Suppressor macrophage (primary cell): ENCODE measurements at places on chromosomes 1 and 21.

DNA sequence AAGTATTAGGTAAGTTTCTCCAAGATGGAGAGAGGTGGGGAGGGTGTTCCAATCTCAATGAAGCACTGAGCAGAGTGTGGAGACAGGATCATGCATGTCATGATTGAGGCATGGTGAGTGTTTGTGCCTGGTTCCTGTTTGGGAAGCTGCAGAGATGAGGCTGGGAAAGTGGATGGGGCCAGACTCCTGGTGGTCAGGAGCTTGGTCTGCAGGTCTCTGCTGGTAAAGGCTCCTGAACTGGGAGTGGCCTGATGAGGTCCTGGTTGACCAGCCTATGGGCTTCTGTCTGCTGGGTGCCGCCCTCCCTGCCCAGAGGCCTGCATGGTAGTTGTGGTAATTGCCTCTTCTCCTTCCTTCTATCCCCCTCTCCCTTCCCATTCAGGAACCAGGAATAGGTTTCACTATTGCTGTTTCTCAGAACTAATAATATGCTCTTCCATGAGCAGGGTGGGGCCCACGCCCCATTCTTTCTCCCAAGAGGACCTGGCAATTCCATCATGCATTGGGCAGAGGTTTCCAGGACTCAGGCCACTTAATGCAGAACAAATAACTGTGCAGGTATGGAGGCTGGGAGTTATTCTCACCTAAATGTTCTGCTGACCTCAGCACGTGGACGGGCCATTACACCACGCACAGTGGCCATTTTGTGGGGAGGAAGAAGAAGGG is 24.5 kb downstream of the PROK1 start:
- DNase-seq, result peak; percentile 32

- DNase-seq, result no peak
Observed at GRCh38 chr1:181985936-181986906, 75.3 kb downstream of the ZNF648 start.

DNA sequence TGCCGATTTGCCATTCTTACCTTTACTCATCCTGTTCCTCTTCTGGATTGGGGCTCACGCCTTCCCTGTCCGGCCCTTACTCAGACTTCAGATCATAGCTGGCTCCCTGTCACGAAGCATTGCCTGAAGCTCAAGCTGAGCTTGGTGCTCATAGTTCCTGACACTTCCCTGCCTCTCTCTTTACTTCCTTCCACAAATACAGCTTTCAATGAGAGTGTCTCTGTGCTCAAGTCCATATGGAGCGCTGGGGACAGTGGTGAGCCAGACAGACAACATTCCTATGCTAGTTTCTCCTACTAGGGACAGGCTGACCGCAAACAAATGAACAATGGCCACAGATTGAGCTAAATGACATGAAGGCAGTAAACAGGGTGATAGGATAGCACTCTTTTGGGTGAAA is 38.1 kb downstream of the HHAT start:
- DNase-seq, result no peak

DNA sequence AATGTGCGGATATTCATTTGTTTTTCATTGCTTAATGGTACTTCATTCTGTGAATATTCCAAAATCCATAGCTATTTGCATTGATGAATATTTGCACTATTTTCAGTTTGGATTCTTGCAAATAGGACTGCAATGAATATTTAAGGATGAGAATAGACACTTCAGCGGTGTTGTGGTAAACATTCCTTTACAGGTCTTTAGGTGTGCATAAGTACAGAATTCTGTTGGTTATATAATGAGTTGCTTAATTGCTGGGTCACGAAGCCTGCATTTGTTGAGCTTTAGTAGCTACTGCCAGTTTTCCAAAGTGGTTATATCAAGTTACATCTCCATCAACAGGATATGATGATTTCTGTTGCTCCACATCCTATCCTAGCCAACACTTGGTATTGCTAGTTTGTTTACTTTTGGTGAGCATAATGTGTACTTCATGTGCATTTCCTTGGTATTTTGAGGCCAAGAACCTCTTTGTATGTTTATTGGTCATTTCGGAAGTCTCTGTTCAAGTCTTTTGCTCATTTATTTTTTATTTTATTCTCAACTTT is 64.2 kb upstream of the CYYR1 start:
- DNase-seq, result no peak

- DNase-seq, result no peak
Observed at GRCh38 chr1:102858695-102859094, 249.6 kb downstream of the COL11A1 start.

- DNase-seq, result no peak
Observed at GRCh38 chr1:25474439-25475047, 43.8 kb downstream of the MACO1 start.

DNA sequence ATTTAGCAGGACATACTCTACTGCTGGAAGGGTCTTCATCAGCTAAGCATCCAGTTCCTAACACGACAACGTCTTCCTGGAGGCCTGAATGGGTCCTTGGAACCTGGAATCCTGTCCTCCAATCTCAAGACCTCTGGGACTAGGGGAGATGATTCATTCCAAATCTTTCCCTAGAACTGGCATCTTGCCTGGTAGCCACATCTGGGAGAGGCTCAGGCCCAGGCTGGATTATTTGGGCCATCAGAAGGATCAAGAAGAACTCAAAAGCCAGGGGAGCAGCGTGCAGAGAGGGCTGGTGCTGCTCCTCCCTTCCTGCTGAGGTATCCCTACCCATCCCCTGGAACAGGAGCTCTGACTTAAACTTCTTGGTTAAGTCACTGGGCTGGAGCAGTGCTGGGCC is 2.8 kb upstream of the PHLDA3 start:
- no peak for DNase-seq

GRCh38 chr1:46465981-46466476 is 23.6 kb upstream of the DMBX1 start:
- DNase-seq, result no peak

GRCh38 chr1:204598319-204598969 is 82.2 kb downstream of the MDM4 start:
- peak; percentile 27 for DNase-seq

GRCh38 chr1:14143777-14144176 is 443.8 kb downstream of the PRDM2 start:
- DNase-seq, result no peak

- no peak for DNase-seq
Observed at GRCh38 chr1:115184260-115184950, 95.1 kb upstream of the TSPAN2 start.

DNA sequence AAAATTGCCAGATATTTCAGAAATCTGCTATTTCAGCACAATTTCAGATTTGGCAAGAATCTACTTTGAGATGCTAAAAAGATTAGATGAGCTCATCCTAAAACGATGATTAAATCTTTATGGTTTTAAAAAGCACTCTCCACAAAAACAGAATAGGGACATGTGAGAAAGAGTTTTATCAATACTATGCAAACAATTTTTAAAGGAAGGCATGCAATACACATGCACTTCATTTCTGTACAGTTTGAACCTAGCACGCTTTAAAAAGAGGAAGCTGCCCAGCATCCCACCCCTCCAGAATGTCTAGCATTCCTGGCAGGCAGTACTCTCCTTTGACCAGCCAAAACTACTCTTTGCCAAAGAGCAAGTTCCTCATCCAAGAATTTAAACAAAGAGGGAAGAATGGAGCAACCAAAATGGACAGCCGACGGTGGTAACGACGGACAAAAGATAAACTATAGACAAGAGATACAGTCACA is 1.3 kb downstream of the ARHGAP29 start:
- DNase-seq, result peak; percentile 33

- no peak for DNase-seq
Observed at GRCh38 chr1:20423169-20423795, 62.7 kb downstream of the CAMK2N1 start.

- no peak for DNase-seq
Observed at GRCh38 chr1:38074302-38074677, 27.7 kb upstream of the POU3F1 start.

DNA sequence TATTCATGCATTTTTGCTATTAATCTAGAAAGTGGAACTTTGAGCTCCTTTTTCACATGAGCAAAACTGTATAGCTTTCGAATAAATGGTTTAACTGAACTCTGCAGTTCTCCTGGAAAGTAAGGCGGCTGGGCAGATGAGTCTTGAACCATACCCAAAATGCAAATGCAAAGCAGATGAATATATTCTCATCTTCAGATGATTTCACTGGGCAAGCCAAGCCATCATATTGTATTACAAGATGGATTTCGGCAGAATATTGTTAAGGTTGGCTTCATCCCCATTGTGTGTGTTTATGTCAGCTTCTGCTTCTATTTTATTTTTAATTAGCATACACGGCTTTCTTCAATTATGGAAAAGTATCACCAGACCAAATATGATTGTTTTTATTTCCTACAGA is 209.6 kb downstream of the GREM2 start:
- DNase-seq, result no peak

DNA sequence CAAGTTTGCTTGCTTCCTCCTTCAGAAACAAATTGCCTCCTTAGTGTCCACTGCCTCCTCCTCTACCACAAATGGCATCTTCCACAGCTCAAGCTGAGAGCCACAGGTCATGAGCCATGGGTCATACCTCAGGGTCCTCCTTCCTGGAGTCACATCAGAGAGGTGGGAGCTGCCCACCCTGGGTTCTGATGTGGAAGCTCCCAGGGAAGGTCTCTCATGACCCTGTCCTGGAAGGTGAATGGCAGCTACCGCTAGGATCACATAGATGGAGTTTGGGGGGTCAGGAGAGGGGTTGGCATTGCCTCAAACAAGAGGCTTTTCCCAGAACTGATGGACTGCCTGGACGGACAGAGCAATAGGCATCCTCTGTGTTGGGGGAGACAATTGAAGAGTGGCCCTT is 321.4 kb downstream of the MATN1 start:
- DNase-seq, result no peak

- no peak for DNase-seq
Observed at GRCh38 chr1:27203946-27204345, 30.5 kb upstream of the WDTC1 start.

GRCh38 chr1:234395297-234395696 is 22.0 kb downstream of the COA6 start:
- DNase-seq, result peak; percentile 36

- DNase-seq, result peak; percentile 88
Observed at GRCh38 chr1:231806623-231807495, 180.3 kb downstream of the DISC1 start.

DNA sequence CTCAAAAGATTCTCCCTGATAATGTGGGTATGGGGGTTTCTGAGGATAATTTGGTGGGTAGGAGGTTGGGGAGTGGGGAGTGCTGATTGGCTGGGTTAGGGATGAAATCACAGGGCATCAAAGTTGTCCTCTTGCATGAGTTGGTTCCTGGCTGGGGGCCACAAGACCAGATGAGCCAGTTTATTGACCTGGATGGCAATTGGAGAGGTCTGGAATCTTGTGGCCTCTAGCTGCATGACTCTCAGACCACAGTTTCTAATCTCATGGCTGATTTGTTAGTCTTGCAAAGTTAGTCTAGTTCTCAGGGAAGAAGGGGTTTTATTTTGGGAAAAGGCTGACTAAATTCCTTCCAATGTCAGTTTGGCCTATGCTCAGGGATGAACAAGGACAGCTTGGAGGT is 3.3 kb upstream of the GBP1 start:
- DNase-seq, result no peak

GRCh38 chr1:181061487-181061886 is 27.0 kb upstream of the IER5 start:
- DNase-seq, result no peak

DNA sequence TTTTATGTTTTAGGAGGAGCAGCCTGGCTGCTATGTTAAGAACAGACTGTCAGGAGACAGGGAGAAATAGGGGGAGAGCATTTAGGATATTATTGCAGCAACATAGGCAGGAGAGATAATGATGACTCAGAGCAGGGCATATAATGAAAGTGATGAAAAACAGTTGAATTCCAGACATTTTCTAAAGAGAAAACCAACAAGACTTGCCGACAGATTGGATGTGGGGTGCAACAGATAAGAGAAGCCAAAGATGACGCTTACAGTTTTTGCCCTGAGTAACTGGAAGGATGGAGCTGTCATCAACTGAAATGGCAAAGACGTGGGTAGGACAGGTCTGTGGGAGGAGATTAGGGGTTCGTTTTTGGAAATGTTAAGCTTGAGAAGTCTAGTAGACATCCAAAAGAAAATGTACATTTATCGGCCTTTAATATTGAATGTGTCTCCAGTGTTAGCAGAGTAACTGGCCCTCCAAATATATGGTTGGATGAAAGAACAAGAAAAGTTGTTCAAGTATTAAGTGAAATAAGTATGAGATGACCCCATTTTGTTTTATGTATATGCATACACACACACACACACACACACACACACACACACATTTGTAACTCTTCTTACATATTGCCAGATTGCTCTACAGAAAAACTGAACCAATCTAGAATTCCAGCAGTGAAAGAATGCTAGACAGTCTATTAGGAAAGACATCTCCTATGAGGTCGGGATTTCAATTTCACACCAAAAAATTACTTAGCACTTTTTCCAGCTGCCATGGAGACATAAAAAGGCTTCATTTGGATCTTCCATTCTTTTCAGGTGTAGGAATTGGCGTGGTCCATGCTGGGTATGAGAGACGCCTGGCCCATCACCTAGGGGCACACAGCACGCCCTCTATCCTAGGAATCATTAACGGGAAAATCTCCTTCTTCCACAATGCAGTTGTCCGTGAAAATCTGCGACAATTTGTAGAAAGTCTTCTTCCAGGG is 17.2 kb downstream of the DNAJC16 start:
- DNase-seq, result no peak

GRCh38 chr1:29650476-29650875 is 414.2 kb downstream of the PTPRU start:
- DNase-seq, result no peak

GRCh38 chr1:202580619-202581018 is 129.6 kb downstream of the SYT2 start:
- no peak for DNase-seq

DNA sequence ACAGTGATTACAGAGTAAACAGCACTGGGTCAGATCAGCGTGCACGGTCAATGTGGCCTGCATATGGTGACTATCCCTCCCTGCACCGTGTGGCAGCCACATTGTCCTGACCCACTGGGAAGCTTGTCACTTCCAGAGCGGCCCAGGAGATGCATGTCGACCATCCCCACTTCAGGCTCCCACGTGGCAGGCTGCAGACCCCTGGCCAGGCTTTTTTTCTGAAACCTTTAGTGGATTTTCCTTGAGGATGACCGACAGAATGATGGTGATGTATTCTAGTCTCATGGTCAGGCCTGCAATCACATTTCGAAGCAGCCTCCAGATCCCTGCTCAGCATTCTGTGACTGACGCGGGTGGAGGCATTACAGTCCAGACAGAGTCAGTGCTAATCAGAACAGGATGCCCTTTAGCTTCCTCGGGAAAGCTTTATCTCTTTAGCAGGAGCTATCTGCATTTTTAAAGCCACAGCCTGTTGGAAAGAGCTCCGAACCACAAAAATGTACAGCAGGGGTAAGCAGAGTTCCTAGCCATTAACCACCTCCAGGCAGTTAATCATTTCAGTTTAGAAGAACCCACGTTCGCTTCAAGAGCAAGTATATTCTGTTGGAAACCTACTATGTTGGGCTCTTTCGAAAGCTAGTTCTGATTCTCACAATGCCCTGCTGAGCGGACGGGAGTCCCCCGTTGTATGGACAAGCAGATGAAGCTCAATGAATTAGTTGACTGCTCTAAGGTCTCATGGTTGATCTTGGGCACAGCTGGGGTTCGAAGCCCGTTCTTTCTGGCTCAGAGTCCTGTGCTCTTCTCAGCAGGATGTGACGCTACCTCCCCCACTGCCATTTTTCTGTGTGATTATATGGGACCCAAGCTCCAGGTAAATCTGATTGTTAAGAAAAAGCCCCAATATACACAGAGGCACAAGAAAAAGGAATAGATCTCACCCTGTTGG is 56.5 kb downstream of the IRF2BP2 start:
- no peak for DNase-seq

GRCh38 chr1:2376931-2377672 is 14.3 kb downstream of the MORN1 start:
- DNase-seq, result no peak

GRCh38 chr1:94727846-94728715 is 92.1 kb upstream of the SLC44A3 start:
- DNase-seq, result peak; percentile 39
